Stimulated activated CD8-positive, alpha-beta memory T cell treated with anti-CD3 and anti-CD28 coated beads, Interleukin-15, amount 100 ng/mL, for 48 hours (primary cell): ENCODE measurements at places on chromosomes 2 and 18.

DNA sequence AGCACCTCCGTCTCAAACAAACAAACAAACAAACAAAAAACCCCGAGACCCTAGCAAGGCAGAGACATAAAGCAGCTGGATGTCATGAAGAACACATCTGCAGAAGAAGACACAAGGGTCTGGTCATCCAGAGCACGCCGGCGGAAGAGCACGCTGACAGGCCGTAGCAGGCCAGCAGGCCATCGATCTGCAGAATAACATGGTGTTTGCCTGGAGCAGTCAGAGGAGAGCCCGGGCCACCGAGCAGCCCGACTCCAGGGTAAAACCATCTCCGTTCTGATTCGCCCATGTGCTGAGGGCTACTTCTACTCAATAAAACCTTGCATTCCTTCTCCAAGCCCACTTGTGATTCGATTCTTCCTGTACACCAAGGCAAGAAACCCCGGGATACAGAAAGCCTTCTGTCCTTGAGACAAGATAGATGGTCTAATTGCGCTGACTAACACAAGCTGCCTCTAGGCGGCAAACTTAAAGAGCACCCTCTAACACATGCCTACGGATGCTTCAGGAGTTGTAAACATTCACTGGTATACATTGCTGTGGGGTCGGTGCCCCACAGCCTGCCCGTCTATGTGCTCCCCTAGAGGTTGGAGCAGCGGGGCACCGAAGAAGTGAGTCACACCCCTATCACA lies 549.8 kb upstream of the NRXN1 start:
- no peak for DNase-seq

DNA sequence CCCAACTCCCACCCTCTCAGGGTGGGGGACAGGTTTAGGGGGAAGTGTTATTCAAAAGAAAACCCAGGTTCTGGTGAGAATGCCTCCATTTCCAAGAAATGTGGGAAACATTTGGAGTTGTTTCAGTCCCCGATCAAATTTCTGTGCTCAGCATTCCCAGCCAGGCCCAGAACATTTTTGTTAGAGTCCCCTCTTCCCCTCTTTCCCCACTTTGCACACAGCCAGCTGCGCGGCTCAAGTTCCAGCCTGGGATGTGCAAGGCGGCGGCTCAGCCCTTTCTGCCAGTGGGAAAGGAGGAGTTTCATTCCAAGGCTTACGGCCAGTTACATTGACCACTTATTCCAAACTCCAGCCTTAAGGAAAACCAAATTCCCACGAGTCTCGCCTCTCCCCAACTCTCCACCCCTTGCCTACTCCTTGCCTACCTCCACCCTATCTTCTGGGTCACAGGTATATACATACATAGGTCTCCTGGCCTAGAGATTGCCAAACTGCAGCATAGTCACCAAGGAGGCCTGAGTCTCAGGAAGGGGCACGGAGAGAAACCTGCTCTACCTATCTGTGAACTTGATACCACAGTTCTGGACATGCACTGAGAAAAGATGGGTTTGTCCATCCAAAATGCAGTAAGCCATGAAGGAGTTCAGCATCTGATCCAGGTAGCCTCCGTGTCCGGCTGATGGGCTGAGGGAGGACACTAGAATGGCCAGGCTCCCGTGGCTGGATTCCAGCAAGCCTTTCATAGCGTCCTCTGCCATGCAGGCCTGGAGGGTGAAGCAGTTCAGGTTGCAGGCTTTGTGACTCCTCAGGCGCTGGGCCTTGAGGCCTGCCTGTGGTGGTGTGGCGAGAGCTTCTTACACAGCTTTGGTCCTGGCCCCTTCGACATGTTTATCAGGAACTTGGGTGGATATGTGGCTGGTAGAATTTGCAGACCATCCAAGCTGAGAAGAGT lies 154.5 kb downstream of the ZFP36L2 start:
- DNase-seq = no peak

DNA sequence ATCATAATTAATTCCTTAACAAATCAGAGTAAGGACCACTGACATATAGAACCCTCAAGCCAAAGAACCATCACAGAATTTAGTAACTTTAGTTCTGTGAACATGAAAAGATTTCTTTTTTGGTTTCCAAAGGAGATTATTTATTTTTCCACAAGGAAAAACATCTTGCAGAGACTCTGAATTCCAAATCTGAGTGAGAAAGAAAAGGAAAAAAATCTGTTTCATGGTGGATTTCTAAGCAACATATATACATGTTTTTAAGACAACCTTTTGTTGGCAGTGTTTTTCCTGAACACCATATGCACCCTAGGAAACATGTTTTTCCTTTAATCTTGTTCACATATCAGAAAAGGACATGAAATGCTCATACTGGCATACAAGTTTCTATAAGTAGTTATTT lies 149.8 kb downstream of the AGPS start:
- DNase-seq = no peak

DNA sequence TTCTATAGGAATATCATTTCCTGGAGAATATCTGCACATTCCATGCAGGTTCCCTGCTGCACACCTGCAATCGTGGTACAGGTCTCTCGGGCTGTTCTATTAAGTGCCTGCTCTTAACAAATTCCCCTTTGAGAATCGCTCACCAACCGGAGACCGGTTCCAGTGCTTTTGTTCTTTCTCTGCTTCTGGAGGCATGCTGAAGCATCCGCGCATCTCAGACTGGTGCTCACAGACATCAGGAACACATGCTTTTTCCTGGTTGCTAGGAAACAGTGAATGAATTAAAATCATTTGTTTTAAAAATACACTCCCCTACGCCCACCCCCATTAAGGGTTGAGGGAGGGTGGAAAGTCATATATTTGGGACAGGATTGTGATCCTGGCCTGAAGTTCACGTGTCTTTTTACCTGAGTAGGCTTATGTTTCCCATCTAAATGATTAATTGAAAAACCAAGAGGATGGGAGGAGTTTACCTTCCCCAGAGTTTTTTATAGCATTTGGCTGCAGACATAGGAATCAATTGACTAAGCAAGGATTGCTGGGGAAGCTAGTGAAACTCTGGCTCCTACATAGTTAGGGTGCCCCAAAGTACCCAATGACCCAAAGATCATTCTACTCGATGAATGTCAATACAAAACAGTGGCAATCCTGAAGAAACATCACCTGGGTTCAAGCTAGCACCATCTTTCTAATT lies at the start of gene C2orf80:
Gene C2orf80, minus strand, starts transcription at position 221 of the 694 bp plus-strand sequence. CDS start 3,044 bp downstream, outside the sequence.
- no peak for DNase-seq

DNA sequence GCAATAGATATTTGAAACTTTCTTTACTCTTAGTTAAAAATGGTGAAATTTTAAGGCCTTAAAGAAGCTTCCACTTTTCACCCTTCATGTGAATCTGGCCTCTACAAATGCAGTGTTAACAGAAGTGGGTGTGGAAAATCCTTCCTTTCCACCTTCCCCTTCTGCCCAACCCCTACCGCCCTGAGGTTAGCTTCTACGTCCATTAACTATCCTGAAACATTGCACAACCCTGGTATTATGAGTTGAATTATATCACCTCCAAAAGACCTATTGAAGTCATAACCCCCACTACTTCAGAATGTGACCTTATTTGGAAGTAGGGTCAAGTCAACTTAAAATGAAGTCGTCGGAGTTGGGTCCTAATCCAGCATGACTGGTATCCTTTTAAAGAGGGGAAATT lies 80.8 kb upstream of the ACSL3 start:
- DNase-seq = no peak

GRCh38 chr2:151569167-151569566 lies 159.5 kb downstream of the RIF1 start:
- DNase-seq = no peak

DNA sequence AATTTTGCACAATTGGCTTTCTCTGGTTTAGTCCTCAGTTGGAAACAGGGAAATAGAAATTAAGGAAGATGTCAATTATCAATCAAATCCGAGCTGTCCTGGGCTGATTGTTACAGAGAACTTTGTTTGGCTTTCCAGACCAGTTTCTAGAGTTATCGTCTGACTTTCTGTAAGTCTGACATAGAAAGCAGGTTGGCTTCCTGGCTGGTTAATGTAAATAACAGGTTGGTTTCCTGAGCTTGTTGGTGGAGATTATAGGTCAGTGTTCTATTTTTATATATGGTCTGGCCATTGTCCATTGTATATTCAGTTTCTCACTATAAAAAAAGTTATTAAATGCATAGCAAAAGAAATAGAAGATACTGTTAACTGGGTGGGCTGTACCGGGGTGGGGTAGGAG lies 204.8 kb downstream of the MBD2 start:
- no peak for DNase-seq

GRCh38 chr18:58955738-58956137 lies 91.1 kb downstream of the ZNF532 start:
- DNase-seq = no peak

DNA sequence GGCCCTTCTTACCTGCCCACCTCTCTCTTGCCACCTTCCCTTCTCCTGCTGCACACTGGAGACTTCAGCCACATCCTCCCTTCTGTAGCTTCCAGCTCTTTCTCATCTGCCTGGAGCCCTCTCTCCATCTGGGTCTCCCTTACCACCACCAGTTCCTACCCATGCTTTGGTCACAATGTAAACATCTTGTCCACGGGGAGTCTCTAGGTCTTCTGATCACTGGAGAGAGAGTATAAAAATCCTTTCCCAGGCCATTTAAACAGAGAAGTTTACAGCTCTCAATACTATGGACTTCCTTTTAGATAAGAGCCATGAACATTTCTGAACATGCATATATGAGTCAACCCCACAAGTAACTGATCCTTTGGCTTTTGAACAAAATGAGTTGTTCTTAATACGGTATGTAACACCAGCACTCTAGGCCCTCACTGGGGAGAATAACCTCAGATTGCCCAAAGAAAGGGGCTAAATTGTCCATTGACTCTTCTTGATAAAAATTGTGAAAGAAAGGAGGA lies 5.8 kb downstream of the ARHGAP25 start:
- DNase-seq = no peak

DNA sequence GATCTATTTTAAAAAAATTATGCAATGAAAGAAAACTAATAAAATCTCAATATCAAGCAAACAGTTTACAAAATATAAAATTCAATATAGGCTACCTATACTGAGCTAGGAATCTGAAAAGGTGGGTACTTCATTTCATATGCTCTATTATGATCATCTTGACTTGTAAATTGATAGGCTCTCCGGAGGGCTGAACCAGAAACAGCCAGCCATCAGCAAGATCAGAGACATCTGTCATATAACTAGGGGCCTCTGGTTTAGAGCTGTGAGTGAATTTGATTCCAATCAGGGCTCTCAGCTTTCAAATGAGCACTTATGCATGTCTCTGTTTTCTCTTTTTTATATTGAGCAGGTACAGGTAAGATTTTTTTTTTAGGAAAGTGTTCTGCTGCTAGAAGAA lies 114.2 kb downstream of the SPHKAP start:
- DNase-seq = no peak

- DNase-seq = no peak
Measured at GRCh38 chr2:38653380-38653714, 12.6 kb upstream of the GALM start.

DNA sequence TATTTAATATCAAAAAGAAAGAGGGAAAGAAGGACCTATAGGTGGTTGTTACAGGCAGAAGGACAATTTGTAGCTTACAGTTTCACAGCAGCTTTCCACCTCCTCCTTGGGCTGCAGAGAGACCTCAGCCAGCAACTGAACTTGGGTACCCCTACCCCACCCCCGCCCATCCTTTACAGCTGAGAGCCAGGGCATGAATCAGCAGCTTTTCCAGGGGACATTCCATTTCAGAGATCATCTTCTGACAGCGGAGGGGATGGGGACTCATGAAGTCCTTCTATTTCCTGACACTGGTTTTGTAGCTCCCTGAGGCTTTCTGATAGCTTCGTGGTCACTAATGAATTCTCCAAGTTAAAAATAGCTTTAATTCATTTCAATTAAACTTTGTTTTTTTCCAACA lies 96.4 kb downstream of the ITGB1BP1 start:
- no peak for DNase-seq

- DNase-seq = no peak
Measured at GRCh38 chr2:217983276-217984233, 19.2 kb downstream of the TNS1 start.

- DNase-seq = no peak
Measured at GRCh38 chr2:33086400-33087015, 139.8 kb downstream of the LTBP1 start.

- peak; percentile 8 for DNase-seq
Measured at GRCh38 chr2:46098621-46099062, 198.6 kb upstream of the EPAS1 start.

DNA sequence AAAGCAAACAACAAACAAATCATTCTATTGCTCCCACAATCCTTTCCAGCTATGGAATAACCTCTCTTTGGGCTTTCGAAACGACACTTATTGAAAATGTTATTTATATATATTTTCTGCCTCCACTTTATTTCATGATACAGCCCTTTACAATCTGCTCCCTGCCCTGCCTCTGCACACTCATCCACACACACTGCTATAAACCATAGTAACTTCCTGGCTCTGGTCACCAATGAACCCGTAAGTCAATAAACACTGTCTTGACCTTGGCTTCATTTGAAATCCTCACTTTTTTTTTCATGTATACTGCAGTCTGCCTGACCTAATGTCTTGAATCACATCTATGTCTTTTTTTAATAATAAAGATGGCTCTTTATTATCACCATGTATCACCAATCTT lies 161.5 kb downstream of the SLC39A10 start:
- DNase-seq = no peak

- no peak for DNase-seq
Measured at GRCh38 chr2:36680012-36680411, 16.5 kb upstream of the VIT start.

DNA sequence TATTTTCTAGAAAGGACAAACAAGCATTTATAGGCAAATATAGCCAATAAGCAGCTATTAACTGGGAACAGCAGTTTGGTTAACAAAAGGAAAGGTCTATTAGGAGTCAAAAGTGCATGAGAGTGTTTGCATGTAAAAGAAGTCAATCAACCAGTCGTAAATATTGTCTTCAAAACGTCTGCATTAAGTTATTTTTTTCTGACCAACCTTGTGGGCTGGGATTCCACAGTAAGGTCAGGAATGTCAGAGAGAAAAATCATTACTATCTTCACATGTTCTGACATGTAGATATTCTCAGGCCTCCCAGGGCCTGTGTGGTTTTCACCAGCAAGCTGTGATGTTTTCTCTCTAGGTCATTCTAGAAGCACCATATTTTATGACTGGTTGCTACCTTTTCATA lies 922.5 kb downstream of the SUCLG1 start:
- DNase-seq = no peak

DNA sequence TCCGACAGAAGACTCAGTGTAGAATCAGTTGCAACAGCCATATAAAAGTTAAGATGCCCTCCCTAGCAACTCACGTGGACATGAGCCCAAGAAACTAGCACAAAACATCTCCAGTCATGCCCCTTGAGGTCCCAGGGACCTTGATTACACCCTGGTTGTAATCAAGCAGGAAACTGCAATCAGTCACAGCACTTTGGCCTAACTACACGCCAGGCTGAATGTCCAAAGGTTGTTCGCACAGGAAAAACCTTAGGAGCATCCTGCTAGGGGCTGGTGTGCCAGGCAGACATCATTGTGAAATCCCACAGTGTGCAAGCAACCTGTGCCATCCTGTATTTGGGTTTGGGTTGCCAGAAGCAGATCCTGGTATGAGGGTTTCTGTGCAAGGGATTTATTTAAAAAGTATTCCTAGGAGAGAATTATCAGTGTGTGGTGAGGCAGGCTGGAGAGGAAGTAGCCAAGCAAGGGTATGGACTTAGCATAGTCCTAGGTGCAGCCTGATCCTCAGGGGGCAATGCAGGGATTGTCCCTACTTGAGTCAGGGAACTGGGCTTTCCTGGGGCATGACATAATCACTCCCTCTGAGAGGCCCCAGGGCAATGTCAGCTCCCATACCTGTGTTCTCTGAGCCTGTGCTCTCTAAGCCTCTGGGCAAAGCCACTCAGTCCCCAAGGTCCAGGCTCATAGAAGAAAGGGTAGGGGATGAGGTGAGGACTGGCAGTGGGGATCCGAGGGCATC lies 17.8 kb upstream of the SULT1C2 start:
- no peak for DNase-seq

- no peak for DNase-seq
Measured at GRCh38 chr2:238653431-238654109, 194.3 kb upstream of the TWIST2 start.
